IMR-90 (cell line): ENCODE measurements at places on chromosomes 11 and 22. TPM values are rescaled to one million over a fixed set of nuclear protein-coding genes. Genes with fewer than 3 reads are reported as not detected.

DNA sequence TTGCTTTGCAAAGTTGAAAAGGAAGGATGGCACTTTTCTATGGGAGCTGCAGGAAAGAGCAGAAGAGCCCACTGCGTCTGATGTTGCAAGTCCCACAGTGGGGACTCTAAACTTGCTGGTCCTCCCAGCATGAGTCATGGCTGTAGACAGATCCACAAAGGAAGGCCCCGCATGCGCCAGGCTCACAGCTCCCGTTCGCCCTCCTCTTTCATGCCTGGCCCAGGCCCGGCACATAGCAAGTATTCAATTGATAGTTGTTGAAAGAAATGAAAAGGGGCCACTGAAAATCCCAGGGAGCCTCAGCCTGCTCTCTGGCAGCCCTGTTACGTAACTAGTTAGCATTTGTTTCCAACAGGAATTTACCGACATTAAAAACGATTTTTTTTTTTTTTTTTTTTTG lies 18.9 kb downstream of the AP1B1 start:
- DNase-seq: peak; percentile 76

DNA sequence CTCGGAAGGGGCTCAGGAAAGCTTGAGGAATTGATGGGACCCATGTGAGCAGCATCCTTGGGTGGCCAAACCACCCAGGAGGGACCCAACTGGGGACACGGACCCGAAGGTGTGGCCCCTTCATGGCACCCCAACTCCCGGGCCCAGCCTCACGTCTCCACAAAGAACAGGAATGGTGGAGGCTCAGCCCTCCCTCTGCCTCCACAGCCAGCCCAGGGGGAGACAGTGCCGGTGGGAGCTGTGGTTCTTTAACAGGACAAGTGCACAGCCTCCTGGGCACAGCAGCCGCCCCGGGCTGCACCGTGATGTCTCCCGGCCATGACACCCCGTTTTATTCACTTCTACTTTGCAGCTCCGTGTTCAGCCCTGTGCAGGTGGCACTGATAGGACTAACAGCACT lies 587.2 kb downstream of the BRD1 start:
- no peak for DNase-seq

- DNase-seq: peak; percentile 95
Measured at GRCh38 chr22:50305923-50306566, 1.4 kb downstream of the PLXNB2 start.

DNA sequence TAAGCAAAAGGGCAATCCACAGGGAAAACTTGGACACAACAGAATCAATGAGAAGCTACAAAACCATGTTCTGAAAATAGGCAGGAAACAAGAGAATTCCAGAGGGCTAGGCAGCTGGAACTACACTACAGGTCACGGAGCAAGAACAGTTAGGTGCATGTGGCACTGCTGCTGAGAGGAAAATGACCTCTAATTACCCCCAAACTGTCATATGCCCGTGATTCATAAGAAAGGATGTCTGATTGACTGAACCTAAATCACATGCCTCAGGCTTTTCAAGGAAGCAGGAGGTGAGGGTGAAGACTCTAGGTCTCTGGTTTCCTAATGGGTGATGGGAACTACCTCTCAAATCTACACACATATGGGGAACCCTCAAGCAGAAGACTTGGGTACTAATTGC lies 17.9 kb upstream of the RRAS2 start:
- no peak for DNase-seq

- DNase-seq: no peak
Measured at GRCh38 chr11:23542189-23542588, 681.9 kb upstream of the CCDC179 start.

DNA sequence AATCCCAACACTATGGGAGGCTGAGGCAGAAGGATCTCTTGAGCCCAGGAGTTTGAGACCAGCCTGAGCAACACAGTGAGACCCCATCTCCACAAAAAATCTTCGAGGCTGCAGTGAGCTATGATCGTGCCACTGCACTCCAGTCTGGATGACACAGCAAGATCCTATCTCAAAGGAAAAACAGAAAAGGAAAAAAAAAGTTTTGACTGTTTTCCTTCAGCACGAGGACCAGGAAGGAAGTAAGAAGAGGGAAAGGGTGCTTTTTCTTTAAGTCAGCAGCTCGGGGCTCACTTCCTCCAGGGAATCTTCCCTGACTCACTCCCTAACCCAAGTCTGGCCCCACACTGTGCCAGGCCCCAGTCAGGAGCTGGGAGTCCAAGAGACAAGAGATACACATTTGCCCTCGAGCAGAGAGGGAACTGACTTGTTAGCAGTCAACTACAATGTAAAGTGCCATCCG lies 14.2 kb downstream of the ARRB1 start:
- DNase-seq: peak; percentile 60

The KCNQ1 gene
- not detected in 2 replicates for total RNA-seq

The MYBPC3 gene
- not detected in 2 replicates for total RNA-seq

The ATM gene
- total RNA-seq: 30.6 and 54.4 TPM in 2 replicates

The MMP8 gene
- total RNA-seq: under 0.01 and 0.18 TPM in 2 replicates

The ALX4 gene
- total RNA-seq: not detected in 2 replicates

The VSIG2 gene
- not detected in 2 replicates for total RNA-seq

The MRPL11 gene
- 39.2 and 45.5 TPM in 2 replicates for total RNA-seq
